Right renal cortex interstitium (tissue), 3 donors: ENCODE measurements at places on chromosomes 3 and 15.

DNA sequence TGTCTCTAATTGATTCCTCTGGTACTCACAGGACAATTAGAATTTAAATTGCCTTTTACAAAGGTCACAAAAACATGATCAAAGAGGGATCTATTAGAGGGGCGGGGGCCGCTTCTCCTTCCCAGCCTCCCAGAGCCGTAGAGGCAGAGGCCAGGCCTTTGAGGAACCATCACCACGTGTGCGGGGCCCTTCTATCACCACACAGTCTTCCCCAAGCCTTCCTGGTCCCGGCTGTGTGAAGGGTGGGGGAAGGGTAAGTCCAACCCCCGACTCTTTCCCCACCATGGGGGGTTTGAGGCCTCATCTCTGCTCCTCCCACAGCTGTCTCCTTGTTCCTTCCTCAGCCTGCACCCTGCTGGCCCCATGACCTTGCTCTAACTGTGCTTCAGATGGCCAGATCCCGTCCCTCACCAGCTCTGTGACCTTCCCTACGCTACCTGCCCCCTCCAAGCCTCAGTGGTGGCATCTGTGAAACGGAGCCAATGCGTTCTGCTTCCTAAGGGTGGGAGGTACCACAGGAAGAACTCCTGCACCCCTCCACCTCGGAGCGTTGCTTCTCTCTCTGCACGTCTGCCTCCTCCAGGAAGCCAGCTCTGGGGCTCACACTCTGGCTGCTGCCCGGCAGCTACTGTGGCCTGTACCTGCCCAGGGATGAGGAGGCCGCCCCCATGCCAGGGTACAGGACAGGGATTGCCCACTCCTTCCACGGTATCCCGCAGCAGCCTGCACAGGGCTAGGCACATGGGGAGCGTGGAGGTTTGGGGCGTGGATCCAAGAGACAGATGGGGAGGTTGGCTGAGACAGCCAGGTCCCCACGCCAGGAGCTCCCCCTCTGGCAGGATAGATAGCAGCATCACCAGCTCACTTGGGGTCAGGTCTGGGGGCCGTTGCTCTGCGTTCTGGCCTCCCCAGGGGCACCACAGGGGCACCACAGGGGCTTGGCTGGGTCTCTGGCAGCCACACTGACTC lies 83.8 kb downstream of the LINGO1 start:
- DNase-seq, result no peak

DNA sequence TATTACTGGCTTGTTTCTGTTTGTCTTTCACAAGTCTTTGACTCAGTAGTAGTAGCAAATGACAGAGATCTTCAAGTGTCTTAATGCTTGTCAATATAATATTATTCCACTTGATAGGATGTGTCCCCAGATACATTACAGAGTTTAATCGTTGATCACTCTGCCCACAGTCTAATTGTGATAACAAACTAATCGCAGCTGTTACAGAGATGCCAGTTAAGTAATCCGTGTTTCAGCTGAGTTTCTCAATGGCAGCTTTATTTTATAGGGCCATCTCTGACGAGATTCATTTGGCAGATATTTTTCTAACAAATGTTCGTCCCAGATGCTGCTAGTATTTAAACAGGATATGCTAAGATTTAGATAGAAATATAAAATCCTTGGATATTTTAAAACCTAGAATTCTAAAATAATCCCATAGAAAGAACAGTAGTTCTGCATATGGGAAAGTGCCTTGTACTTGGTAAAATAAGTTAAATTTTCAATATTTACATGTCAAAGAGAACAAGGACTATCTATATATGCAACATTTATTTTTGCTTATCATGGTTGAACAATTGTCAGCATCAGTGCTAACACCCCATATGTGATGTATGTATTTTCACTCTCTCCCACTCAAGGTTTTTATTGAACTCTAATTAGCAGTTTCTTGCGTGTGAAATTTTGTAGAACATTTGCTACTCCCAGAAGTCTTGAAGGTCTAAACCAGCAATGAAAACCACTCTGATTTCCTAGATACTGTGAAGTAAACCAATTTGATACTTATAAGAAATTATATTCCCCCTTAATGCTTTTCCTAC lies 185.5 kb downstream of the MBNL1 start:
- no peak for DNase-seq

GRCh38 chr15:99386391-99386790 lies 135.1 kb downstream of the LRRC28 start:
- no peak for DNase-seq

GRCh38 chr3:141052201-141053069 lies 1.3 kb downstream of the SPSB4 start:
- no peak for DNase-seq

DNA sequence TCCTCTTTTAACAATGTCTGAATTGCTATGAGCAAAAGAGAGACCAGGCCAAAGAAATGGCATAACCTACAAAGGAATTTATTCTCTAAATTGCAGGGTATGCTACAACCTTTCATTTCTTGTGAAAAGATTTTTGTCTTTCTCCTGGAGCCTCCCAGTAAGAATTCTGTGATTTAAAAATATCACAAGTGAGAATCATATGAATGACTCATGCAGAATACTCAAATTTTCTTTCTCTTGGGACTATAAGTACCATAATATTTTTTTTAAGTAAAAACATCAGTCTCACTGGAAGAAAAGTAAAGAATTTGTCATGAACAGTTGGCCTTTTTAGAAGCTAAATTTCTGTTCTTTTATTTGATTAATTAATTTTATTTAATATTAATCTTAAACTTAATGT lies 26.3 kb downstream of the SYNPR start:
- DNase-seq, result no peak
